ENCODE measurements at places on chromosomes 12 and 14.

DNA sequence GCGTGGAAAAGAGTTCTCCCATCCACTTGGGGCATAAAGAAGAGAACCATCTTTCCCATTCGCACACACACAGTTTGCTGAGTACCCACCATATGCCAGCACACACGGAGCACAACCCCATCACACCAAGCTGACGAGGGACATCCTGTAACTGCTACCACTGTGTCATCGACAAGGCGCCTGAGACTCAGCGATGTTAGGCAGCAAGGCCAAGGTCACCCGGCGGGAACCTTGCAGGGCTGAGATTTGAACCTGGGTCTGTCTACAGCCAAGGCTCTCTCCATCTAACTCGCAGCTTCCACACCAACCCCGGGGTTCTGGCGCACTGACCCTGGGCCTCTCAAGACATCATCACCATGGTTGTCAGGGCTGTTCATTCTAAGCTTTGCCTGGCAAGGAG, 60.0 kb downstream of the CCDC85C start:
- no peak for DNase-seq

DNA sequence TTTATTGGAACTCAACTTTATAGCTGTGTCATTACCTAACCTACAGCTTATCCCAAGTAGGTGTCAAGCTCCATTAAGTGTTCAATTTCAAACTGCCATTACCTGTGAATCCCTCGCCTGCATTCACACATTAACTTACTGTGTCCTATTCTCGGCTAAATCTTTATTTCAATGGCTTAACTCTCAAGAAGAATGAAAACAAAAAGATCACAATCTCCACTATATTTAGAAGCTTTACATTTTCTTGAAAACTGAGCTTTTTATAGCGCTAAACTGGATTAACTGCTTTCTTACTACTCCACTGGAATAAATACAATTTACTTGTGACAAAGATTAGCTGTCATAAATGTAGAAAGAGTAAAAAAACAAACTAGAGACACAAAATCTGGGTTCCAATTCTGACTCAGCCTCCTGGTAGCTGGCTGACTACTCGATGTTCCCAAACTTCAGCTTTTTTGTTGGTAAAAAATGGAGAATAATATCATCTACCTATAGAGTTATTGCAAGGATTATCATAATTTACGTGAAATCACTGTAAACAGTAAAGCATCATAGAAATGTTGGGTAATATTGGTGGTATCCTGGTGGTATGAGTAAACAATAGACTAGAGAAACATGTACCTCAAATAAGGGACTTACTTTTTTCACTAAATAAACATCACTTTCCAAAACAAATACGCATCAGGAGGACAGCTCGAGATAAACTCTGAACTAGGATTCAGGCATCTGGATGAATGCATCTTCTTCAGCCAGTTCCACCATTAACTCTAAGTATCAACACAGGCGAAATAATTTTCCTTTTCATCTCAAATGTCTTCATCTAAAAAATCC, 1.7 kb downstream of the RALGAPA1 start:
- no peak for DNase-seq

GRCh38 chr14:59677771-59678231, 101.2 kb upstream of the CCDC175 start:
- DNase-seq: no peak

- DNase-seq: no peak
These were observed 48.0 kb downstream of the IRAK3 start for GRCh38 chr12:66236969-66237368.
